ENCODE measurements at places on chromosomes 16 and 17.

GRCh38 chr17:59811209-59811608 lies 81.5 kb downstream of the TUBD1 start:
- DNase-seq, result no peak

DNA sequence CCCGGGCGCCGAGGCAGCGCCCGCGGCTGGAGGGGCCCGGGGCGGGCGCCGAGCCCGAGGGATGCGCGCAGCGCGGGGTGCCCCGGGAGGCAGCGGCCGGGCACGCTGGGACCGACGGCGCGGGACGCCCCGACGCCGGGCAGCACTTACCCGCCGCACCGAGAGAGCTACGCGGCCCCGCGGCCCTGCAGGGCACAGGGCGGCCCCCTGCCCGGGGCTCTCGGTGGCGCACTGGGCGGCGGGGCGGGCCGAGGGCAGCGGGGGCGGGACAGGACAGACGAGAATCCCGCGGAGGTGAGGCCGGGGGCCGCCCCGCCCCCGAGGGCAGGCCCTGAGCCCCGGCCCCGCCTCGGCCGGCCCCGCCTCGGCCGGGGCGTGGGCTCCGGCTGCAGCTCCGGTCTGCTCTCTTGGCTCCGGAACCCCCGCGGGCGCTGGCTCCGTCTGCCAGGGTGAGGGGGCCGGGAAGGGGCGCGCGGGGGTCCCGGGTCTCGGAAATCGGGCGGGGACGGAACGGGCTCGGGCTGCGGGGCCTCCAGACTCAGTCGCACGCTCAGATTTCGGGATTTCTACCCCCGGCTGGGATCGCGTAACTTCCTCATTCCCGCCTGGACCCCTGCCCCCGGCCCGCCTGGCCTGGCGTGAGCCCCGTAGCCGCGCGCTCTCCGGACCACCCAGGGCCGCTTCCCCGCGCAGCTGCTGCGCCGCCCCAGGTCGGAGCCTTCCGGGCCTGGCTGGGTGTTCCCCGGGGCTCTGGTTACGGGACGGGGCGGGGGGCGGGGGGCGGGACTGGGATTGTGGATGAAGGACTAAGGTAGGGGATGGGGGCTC lies at the start of gene PLD2:
Gene PLD2 (plus strand): TSS at position 376 of the 828 bp plus-strand sequence. CDS start 621 bp downstream, outside the sequence.
- no peak for DNase-seq

GRCh38 chr17:65085951-65086350 lies 29.4 kb upstream of the GNA13 start:
- DNase-seq, result no peak

DNA sequence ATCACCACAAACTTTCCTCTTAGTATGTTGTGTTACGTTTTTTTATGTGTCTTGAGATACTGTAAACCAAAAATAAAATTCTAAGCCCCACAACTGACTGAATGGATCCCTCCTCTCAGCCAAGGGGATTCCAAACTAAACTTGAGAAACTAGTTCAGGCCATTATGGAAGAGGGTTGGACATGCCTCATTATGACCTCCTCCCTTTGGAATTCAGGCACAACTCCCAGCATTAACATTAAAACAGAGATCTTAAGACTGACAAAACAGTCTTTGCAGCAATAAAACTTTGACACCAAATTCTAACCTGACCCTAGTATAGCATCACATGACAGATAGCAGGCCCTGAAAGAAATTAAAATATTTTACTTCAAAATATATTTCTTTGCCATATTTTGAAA lies 51.1 kb upstream of the SLC47A1 start:
- no peak for DNase-seq

- DNase-seq, result no peak
Observed at GRCh38 chr16:67632415-67633172, 12.3 kb upstream of the CARMIL2 start.

- DNase-seq, result no peak
Observed at GRCh38 chr17:64331931-64332493, 58.6 kb downstream of the PECAM1 start.

DNA sequence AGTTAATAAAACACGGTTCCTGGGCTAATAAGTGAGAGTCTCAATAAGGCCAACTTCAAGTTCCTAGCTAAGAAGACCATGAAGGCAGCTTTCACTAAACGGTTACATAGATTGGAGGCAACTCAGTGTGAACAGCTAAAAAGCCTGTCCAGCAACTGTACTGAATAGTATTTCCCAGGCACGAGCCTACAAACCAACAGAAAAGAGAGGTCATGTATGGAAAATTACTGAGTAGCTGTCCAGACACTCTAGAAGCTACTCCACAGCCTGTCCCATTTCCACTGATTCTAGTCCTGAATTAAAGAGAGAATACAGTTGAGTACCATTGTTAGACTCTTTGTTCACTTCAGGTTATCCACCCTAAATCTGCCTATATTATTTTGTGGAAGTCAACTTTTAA lies 36.5 kb upstream of the C17orf78 start:
- DNase-seq, result no peak

GRCh38 chr17:76048025-76048605 lies 21.0 kb upstream of the EVPL start:
- DNase-seq, result no peak

DNA sequence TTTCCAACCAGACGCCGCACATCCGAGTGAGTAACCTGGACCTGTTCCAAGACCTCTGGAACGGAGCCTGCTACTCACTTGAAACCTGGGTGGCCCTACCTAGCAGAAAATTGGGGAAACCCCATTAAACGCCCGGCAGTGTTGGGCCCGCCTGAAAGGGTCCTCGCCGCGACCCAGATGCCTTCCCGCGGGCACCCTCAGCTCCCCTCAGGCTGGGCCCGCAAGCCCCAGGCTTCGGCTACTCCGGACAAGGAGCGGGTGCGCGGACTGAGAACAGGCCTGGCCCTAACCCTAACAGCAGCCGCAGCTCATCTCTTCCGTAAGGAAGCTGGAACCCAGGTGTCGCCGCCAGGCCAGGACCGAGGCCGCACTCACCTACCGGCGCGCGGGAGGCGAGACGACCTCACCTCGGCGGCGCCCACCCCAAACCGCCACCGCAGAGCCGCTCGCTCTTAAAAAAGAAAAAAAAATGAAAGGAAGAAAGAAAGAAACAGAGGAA lies 344 bp downstream of the PSME3IP1 start:
- DNase-seq, result no peak

DNA sequence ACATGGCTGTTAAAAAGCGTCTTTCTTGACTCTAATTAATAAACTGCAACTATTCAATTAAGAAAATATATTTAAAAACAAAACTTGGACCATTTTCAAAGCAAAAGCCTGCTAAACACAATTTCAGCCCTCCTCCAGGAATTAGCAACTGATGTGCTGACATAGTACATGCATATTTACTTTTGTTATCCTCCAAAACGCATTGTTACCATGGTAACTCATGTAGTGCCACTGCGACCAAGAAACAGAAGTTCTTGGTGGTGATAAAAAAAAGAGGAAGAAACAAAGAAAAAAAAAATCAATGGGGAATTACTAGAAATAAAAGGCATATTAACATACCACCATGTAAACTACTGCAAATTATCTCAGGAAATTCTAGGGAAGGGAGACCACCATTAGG lies 793.4 kb upstream of the CDH8 start:
- DNase-seq, result no peak

DNA sequence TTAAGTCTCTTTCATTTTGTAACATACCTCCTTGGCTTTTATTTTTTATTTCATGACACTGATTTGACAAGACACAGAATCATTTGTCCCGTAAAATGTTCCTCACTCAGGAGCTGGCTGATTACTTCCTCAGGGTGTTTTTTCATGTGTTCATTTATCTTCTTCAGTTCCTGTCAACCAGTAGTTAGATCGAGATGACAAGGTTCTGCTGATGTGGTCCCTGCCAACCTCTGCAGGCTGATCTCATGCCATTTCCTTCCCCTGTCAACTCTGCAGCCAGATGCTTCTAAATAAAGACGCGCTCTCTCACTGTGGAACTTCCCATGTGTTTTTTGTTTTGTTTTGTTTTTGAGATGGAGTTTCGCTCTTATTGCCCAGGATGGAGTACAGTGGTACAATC lies 8.1 kb upstream of the CXCL16 start:
- no peak for DNase-seq

DNA sequence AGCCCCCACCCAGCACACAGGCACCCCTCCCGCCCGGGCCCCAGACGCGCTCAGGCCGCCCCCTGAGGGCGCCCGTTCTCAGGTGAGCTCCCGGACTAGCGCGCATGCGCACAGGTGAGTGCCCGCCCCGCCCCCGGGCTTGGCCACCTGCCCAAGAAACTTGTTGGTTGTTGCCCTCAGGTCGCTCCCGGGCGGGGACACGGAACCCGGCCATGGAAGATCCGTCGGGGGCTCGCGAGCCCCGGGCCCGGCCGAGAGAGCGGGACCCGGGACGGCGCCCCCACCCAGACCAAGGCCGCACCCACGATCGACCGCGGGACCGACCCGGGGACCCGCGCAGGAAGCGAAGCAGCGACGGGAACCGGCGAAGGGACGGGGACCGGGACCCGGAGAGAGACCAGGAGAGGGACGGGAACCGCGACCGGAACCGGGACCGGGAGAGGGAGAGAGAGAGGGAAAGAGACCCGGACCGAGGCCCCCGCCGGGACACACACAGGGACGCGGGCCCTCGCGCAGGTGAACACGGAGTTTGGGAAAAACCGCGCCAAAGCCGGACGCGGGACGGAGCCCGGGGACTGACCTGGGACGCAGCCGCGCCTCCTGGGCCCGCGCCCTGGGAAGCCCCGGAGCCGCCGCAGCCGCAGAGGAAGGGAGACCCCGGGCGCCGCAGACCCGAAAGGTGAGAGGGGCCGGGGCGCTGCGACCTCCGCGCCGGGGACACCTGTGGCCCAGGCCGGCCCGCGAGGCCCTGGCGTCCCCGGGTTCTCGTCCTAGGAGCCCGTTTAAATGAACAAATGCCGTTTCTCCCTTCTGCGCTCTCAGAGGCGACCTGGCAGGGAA lies at the start of gene MARVELD3:
Gene MARVELD3 (plus strand): TSS at position 167 of the 840 bp plus-strand sequence. CDS start 46 bp downstream, at position 213.
- DNase-seq, result no peak

DNA sequence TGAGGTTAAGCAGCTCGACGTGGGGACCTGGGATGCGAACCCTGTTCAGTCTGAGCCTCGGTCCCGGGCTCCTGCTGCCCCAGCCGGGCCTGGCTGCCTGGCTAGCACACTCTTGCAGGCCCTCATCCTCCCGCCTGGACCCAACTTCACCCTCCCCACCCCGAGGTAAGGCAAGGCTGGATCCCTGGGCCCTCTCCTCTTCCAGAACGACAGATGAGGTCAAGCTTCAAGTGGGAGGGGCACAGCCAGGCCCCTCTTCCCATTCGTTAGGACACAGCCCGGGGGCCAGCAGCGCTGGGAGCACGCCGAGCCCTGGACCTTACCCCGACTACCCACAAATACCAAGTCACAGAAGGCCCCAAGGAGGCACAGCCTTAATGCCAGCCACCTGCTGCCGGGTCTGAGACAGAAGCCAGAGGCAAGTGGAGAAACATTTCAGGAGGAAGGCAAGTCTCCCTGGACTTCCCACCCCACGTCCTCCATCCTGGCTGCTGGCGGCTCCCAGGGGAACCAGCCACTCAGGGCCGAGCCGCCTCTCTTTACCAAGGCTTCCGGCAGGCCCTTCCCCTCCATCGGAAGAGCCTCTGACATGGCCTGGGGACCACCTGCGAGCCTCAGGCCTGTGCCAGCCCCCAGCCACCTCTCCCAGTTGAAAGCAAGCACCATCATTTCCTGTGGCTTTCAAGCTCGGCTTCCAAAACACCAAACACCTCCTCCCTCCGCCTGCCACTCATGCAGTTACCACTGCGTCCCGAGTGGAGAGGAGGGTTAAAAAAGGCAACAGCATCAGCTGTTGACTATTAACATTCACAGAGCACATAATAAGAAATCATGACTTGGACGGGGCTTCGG lies 59.9 kb downstream of the RPH3AL start:
- no peak for DNase-seq

- no peak for DNase-seq
Observed at GRCh38 chr17:28065706-28066105, 23.2 kb downstream of the NLK start.

Measured in HS-5 (cell line).